ENCODE measurements at places on chromosomes 13 and 19.

DNA sequence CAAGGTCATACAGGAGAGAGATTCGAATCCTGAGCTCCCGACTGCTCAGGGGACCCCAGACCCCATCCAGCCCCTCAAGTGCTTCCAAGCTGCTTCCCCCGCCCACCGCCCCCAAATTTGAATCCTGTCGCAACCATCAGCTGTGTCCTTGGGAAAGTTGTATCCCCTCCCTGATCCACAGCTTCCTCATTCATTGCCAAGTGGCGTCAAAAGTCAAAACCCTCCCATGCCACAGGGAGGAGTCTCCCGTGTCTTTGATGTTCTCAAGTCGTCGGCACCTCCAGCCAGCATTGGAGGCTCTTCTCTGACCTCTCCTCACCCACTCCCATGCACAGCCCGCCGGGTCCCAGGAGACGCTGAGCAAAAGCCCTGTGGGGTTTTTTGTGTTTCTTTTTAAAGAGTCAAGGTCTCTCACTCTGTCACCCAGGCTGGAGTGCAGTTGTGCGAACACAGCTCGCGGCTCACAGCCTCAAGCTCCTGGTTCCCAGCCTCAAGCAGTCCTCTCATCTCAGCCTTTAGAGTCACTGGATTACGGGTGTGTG lies 2.8 kb upstream of the IFI30 start:
- no peak for DNase-seq

GRCh38 chr13:95564733-95565291 lies 12.3 kb downstream of the CLDN10 start:
- DNase-seq, result no peak

- DNase-seq, result no peak
Observed at GRCh38 chr13:27264181-27264580, 6.4 kb upstream of the RASL11A start.

DNA sequence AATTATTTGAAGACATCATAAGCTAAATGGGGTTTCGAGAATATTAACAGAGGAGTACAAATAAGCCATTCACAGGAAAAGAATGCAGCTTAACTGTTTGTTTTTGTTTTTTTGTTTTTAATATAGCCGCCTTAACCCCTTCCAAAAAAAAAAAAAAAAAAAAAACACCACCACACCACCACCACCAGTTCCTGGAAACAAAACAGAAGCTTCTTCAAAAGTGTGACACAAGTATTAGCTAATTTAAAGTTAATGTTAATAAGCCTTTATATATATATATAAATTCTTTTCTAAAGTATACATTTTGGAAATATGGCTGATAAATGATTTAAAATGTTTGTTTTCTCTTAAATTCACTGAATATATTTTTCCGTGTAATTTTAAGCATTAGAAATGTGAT lies 1.4 kb downstream of the RAP2A start:
- no peak for DNase-seq
